ENCODE measurements at places on chromosomes 5 and 9.
A peak's percentile ranks its signal among the peaks of the same experiment; 100 is the strongest.

- DNase-seq: peak; percentile 70
Observed at GRCh38 chr5:59188419-59189225, 605.7 kb downstream of the RAB3C start.

GRCh38 chr5:179227229-179227579 is 118.1 kb downstream of the ADAMTS2 start:
- no peak for DNase-seq

DNA sequence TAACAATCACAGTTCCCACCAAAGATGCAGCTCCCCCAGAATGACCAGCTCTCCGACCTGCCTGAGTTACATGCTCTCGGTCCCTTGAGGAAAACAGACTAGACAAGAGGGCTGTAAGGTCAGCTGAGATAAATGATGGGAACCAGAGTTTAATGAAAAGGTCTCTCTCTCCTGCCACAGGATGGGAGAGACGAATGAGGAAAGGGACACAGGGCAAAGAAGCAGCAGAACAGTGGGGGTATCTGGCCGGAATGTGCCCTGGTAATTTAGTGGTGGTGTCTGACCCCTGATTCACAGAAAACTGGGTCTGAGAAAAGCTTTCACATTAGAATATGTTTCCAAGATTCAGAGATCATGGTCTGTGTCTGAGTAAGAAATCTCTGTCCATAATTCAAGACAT is 118.5 kb downstream of the BRINP1 start:
- DNase-seq: no peak

DNA sequence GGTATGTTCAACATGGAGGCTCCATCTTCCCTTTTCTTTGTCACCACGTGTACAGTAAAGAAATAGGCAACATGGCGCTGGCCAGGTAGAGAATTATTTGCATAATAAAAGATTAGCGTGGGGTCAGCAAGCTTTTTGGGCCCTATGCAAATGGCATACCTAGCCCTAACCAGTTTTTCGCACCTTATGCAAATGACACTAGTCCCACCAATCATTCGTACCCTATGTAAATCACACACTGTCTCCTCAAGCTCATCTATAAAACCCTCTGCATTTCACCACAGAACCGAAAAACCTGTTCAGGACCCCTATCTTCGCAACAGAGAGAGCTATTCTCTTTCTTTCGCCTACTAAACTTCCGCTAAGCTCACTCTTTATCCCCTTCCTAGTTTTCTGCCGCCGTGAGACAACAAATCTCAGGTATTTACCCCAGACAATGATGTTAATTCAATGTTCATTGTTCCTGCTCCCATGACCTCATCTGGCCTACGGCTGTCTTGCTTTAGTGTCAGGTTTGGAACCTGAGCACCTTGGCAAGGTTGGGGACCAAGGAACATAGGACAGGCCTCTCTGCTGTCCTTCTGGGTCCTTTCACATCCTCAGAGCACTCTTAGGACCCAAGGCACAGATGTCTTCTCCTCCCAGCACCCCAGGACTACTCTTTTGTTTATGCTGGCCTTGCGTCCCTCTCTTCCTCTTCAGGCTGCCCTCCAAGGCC is 180.7 kb upstream of the RAI14 start:
- no peak for DNase-seq

DNA sequence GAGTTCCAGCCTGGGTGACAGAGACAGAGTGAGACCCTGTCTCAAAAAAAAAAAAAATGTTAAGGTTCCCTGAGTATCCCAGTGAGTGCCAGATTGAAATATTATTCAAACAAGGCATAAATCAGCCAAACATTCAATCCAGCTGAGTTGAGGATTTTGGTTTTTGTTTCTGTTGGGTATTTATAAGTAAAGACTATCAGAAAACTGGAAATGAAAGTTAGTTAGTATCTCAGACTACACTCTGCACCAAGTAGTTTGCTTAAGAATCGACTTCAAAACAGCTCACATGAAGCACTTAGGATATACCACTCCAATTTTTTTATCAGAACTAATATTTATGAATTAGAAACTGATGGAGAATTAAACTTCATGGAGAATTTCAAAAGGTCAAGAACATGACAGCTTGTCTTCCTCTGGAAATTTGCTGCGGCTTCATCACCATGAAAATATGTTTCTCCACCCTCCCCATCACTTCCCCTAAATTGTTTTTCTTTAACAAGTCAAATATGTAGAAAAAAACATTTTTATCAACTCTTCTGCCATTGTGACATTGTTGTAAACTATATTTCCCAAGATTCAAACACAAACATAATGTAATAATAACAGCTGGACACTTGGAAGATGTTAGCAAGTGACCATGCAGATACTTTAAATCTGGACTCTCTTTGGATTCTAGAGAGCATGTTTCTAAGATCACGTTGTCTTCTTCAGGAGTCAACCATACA is 110.0 kb upstream of the PTGER4 start:
- no peak for DNase-seq

DNA sequence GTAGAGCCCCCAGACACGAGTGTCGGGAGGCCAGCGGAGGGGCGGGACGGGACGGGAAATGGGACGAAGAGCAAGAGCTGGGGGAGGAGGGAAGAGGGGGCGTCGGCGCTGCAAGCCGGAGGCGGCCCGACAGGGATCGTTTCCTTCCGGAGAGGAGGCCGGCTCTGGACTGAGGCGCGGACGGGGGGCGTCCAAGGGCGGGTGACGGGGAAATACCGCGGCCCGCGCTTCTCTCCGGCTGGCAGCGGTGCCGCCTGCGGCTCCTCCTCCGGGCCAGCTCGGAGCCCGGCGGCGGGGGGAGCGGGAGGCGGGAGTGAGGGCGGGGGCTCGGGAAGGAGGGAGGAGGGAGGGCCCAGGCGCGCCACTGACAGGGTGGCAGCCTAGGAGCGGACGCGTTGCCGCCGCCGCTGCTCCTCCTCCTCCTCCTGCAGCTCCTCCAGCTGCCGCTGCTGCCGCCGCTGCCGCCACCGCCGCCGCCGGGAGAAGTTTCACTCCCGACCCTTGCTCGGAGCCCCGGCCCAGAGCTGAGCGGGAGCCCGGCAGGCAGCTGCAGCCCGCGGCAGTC is at the start of gene CHSY3:
Gene CHSY3, plus strand, starts transcription at position 364 of the 565 bp plus-strand sequence.
- DNase-seq: peak; percentile 22

DNA sequence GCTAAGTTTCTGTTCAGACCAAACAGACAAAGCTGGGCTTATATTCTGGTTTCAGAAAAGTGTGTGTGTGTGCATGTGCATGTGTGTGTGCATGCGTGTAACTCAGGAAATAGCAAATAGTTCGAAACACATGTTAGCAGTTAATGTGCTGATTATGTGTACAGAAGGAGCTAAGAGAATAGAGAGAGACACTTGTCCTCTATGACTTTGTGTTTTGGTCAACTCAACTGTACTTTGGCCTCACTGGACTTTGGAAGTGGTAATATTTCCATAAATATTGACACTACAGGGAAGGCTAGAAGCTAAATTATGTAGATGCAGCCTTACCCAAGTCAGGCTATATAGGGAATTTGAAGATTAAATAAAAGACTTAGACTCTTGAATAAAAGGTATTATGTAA is 155.5 kb downstream of the RAB3C start:
- DNase-seq: no peak

DNA sequence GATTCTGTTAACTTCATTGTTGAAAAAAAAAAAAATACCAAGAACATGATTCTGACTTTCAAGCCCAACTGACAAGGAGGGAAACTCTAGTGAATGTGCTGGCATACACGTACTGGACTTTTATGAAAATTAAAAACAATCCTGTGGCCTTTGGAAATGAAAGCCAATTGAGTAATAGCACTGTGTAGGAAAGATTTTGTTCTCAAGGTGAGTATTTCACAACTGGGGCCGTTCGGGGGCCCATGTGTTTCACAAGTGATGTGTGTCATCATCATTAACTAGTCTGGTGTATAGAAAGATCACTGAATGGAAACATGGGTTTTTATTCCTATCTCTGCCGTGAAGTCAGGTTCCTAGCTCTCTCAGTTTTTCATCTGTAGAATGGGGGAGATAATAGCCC is 605.0 kb upstream of the CLINT1 start:
- DNase-seq: no peak

GRCh38 chr5:9624196-9624947 is 5.8 kb downstream of the TAS2R1 start:
- no peak for DNase-seq

DNA sequence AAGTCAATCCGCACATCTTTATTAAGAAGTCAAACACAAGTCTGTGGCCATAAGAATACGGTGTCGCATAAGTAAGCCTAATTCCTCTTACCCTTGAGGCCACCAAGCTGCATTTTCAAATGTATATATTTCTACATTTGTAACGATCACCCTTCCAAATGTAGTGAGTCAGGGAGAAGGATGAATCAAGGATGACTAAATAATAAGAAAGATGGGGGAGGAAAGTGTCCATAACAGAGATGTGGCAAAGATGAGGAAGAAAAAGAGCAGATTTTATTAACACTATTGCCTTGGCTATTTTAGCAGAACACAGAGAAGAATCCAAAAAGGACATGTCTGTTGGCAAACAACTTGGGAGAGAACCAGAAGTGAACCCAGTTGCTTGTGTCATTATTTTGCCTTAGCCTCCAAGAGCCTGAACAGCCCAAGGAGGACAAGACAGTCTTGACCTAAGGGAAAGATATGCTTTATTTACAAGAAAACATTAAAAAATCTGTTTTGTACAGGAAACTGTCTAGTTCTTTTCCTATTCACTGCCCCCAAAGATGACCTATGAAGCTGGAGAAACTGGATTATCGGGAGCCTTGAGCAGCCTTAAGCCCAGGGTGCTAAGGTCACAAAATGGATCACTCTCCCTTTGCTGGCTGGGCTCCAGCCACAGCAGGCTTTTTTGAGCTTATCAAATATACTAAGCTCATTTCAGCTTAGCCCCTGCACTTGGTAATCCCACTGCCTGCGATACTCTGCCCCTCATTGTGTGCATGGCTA is 101.5 kb downstream of the PLCXD3 start:
- DNase-seq: no peak

DNA sequence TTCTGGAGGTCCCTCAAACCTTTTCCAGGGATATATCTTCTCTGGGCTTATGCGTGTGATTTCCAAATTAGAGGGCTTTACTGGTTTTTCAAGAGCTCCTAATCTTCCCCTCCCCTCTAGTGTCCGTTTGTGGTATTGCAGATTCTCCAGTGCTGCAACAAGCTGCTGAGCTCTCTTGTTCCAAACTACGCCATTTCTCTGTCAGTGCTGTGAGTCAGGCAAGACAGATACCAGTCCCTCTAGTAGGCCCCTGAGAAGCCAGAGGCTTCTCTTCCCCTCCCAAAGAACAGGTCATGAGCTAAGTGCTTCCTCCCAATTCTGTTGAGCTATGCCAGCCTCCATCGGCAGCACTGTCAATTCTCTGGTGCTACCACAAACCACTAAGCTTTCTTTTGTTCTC is 149.5 kb downstream of the FANCC start:
- peak; percentile 50 for DNase-seq

Data from CD4-positive, alpha-beta T cell treated with Interleukin-17A for 4 hours (primary cell).